NAMALWA (cell line): ENCODE measurements at places on chromosomes 5 and 9.

DNA sequence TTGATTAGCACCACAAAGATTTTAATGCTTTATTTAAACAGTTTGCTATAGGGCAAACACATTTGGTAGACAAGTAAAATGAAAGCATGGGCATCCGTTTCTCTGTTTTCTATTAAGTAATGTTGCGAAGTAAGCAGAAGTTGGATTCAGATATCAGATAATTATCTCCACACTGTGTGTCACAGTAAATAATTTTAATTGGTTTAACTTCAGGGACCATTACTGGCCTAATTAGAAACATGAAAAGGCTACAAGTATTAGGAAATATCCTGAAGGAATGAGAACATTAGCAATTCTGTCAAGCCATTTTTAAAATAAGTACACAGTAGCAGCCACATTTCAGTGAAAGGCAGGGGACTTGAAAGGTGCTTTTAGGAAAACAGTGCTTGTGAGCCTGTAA, 975.4 kb downstream of the NR2F1-AS1 start:
- no peak for DNase-seq

GRCh38 chr5:52867809-52868208, 80.1 kb downstream of the ITGA1 start:
- no peak for DNase-seq

- no peak for DNase-seq
Measured at GRCh38 chr9:22009506-22009867, 382 bp upstream of the CDKN2B start.

GRCh38 chr5:3601061-3601710, 5.6 kb downstream of the IRX1 start:
- DNase-seq = no peak

DNA sequence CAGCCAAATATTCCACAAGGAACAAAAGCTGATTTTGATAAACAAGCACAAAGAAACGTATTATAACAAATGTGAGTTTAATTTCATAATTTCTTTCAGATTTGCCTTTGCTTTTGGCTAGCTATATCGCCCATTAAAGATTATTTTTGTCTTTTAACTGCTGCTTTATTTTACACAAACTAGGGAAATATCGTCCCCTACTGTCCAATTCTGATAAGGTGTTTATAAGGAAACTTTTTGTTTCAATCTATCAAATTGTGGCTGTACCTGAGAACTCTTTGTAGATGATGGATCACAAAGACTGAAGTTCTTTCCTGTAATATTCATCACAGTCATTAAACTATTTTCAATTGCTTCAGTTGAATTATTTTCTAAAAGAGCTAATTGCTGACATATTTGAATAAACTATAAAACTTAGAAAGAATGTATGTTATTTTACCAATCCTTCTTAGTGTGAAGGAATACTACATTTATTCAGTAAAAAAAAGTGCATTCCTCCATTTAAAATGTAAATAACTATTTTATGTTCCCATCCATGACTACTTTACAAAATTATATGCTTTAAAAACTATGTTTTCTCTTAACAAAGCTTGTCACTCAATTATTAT, 431.3 kb upstream of the ITGA1 start:
- peak; percentile 51 for DNase-seq

GRCh38 chr5:138339464-138339863, 1.4 kb downstream of the FAM53C start:
- peak; percentile 45 for DNase-seq

- DNase-seq = no peak
Measured at GRCh38 chr5:22614486-22615094, 238.6 kb downstream of the CDH12 start.

DNA sequence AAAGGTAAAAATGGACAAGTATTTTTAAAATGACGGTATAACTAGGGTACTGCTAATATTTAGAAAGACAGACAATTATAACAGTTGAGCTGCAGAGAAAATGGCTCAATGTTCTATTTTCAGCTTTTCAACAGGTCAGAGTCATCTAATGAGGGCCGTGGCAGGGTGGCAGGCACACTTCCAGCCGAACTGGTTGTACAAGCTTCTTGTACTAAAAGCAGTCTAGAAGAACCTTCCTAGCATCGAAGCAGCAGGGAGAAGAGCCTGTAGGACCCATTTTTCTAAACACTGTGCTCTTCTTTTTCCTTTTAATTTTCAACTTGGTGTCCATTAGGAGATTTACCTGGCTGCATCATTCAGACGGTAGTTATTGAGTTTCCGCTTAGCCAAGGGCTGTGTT, 85.6 kb downstream of the SLC28A3 start:
- no peak for DNase-seq

- DNase-seq = no peak
Measured at GRCh38 chr9:73104342-73104741, 47.3 kb upstream of the ANXA1 start.

DNA sequence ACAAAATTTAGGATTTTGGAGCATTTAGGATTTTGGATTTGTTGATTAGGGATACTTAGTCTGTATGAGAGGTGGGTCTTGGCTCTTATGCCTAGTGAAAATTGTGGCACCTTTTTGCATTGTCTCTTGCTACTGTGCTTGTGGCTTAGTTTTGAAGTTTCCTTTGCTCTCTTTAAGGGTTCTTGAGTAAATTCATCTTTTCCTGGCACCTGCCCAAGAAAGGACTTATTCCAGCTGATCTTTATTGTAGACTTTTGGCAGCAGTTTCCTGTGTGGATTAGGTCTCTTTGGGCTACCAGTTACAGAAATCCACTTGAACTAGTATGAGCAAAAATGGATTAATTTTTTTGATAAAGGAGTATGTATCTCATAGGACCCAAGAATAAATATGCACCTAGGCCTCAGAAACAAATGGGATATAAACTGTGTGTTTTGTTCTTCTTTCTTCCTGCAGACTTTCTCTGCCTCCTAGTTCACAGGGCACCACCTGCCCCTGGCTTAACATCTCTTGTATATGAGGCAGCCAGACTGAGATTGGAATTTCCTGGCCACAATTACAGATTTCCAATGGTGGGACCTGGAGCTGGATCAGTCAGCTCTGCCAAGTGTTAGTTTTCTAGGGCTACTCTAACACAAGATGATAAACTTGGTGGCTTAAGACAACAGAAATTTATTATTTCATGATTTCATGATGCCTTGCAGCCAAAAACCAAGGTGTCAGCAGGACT, 44.6 kb downstream of the FOCAD start:
- no peak for DNase-seq

DNA sequence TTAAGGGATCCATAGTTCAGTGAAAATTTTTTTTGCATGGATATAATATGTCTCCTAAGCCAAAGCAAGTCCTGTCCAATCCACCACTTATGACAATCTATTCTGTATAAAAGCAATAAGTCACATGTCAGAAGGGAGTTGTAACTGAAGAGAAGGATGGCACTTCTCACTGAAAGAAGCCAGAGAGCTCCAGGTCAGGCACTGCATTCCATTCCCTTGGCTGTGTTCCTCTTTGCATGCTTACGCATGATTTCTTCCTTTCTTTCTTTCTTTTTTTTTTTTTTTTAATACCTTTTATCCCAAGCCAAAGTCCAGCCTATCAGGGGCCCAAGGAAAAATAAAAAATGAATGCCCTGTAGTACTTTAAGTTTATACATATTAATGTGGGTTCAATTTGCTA, 39.8 kb downstream of the MAMDC2 start:
- DNase-seq = no peak

- no peak for DNase-seq
Measured at GRCh38 chr5:128842241-128842640, 123.0 kb upstream of the SLC27A6 start.

GRCh38 chr5:1230551-1230950, 5.4 kb downstream of the SLC6A18 start:
- no peak for DNase-seq

DNA sequence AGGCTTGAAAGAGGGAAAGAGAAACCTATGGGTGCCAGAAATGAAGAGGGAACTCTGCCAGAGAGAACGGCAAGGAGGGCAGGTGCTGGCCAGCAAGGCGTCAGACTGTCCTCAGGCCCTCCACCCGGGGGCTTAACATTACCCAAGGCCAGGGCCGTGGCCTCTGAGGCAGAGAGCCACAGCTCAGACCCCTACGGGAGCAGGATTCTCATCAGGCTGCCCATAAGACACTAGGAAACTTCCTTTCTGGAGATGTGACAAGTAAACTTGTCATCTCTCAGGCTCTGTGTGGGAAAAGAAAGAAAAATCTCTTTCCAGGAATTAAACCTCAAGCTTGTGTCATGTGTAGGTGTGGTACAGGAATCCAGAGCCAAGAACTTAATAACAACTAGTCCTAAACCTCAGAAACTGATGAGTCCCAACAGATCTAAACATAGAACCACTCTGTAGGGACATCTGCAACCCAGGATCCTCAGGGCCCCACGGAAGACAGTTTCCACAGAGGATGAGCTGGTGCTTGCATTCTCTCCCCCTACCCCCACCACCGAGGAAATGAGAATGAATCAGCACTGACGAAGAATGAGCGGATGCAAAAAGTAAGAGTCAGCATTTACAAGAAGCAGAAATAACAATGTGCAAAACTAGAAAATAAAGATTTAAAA, 74.3 kb downstream of the DCP2 start:
- no peak for DNase-seq

GRCh38 chr5:74433255-74433895, 207.2 kb downstream of the ENC1 start:
- peak; percentile 4 for DNase-seq

DNA sequence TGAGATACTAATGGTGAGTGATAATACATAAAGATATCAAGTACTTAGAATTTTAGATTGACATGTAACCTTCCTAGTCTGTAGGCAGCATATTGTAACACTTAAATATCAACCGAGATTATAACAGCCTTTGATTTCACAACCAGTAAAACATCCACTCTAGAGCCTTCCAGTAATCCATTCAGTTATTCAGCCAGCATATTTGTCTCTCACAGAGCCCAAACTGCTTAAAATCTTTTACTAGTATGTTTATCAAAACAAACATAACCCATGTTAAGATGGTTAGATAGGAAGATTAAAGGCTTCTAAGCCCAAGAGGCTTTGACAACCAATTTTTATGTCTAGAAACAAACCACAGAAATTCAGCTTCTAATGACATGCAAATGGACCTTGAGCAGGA, 177.9 kb upstream of the FST start:
- no peak for DNase-seq

DNA sequence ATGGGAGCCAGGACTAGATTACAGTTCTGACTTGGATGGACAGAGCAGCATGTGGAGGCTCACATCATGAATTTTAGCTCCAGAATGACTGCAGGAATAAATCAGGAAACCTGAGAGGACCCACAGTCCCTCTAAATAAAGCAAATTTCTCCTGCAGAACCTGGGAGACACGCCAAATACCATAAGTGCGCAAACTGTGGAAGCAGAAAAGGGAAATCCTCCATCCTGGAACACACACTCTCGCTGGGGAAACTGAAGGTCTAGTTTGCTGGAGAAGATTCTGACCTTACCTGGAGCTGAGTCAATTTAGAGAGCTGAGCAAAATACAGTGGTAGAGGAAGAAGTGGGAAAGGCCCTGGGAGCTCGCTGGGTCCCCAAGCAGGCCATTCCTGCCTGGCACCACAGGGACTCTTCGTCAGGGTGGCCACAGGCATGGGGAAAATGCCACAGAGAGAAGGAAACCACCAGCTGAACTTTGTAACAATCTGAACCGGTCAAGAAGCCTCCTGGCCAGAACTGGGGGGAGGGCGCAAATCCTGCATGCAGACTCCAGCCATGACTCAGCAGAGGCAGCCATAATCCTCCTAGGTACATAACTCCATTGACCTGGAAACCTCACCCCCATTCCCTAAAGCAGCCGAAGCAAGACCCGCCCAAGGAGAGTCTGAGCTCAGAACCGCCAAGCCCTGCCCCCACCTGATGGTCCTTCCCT, 390.9 kb downstream of the LRRC70 start:
- no peak for DNase-seq

DNA sequence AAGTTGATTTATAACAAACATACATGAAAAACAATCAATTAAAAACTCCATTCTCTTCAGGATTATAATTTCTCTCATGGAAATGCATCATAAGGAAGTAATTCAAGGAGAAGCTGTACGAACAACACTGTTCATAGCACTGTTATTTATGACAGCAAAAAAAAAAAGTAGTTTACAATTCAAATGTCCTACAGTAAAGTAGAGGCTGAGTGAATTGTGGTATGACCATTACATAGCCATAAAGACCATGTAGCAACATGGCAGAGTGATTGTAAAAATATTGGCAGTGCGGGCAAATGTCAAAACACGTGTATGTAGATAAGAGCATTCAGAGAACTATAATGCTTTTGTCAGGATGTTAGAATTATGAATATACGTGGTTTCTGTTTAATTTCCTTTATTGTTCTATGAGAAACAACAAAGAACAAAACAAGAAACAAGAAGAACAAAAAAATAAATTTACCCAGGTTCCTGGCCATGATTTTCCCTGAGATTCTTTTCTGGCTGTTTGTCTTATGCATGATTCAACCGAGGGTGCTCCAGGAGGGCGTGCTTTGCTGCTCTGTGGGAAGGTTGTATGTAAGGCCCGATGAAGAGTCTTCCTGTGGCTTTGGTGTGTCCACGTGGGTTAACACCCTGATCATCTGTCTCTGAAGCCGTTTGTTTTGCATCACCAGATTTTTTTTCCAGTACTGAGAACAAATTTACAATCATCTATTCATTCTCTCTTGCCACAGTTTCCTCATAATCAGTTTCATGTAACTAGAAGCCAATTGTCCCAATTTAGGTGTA, 28.8 kb downstream of the GCNT4 start:
- DNase-seq = no peak

DNA sequence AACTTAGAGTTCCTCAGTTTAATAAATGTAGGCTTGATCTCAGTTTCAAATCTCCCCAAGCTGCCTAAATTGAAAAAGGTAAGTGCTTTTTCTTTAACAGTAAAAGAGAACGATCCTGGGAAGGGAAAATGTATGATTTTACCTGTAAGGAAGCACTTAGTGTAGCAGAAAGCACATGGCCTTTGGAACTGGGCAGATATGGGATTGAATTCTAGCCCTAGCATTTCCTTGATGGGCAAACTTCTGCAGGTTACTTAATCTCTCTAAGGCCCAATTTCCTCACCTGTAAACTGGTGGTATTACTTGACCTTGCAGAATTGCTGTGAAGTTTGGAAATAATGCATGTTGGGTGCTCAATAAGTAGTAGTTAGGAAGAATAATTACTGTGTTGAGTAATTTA, 11.6 kb downstream of the ANP32B start:
- DNase-seq = no peak

DNA sequence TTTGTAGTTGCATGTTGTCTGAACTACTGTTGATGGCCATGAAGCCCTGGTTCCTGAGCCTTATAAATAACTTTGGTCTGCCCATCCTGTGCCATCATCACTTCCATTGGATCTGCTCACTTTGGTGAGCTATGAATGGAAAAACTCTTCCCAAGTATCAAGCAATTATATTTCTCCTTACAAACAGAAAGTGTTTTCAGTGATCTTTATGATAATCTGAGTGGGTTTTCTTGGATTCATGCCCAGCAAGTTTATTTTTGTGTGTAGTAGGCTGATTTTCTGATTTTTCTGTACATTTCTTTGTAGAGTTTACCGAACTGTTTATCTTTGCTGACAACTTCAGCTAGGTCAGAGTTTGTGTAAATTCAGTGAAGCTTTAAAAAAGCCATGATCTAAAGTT, 31.0 kb downstream of the CAMK4 start:
- DNase-seq = no peak

DNA sequence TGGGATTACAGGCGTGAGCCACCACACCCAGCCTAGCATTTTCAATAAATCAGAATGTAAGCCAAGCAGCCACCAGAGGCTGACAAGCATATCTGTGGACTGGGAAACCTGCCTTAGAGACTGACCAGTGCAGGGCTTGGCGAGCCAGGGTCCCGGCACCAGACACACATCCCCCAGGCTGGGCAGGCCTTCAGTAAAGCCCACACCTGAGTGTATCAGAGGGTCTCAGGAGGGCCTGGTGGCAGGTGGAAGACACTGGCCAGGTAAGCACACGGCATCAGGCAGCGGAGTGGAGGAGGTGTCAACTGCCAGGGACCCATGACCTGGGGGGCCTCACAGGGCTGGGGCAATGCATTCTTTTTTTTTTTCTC, 78.3 kb upstream of the IL17B start:
- no peak for DNase-seq
